Hematopoietic multipotent progenitor cell treated with erythropoietin and hydrocortisone succinate and interleukin-3 and kit ligand, for 6 days (in vitro differentiated cells): ENCODE measurements at places on chromosomes 11 and 22.
A peak's percentile ranks its signal among the peaks of the same experiment; 100 is the strongest.

DNA sequence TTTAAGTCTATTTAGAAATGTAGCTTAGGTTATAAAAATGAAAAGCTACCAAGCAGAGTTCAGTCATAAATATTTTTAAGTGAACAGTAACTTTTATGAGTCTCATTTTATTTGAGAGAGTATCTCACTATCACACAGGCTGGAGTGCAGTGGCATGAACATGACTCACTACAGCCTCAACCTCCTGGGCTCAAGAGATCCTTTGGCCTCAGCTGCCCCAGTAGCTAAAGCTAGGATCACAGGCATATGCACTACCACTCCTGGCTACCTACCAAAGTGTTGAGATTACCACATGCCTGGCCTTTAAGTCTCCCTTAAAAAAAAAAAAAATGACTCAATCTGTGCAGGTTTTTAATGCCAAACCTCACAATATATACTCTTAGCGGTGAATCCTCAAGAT is 34.7 kb upstream of the CLNS1A start:
- no peak for DNase-seq

- no peak for DNase-seq
These were observed 26.7 kb downstream of the EIF3F start for GRCh38 chr11:8013833-8014232.

DNA sequence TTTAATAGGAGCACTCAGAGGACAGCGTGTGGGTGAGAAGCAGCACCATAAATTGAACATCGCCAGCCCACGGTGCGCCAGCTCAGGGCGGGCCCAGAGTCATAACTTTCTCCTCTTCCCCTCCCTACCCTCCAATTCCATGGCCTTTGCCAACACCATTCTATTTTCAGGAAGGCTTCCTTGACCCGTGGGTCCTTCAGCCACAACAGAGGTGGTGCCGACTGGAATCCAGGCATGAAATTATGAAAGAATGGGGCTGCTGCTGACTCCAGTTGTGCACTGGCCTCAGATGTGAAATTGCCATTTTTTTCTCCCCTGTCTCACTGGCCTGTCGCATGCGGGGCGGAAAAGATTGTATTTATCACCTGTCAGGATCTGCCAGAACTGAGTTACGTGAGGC is 345.9 kb downstream of the MIAT start:
- DNase-seq, result no peak

DNA sequence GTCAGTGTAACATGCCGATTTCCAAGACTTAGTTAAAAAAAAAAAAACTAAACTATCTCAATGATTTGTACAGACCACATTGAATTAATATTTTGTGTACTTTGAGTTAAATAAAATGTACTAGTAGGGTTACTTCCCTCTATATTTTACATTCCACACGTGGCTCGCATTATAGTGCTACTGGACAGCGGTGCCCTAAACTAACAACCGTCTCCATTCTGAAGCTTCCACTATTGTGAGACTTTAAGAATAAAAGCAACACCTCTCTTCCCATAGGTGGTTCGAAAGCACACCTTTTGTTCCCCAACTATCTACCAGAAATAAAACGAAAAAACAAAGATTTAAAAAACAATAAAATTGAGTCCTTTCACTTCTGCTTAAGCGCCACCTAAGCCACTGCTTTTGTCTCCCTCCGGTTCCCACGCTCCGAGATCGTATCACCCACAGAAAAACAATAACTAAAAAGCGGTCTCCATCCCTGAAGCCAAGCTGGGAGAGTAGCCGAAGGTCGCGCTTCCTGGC is 380 bp upstream of the TTC17 start:
- peak; percentile 55 for DNase-seq

DNA sequence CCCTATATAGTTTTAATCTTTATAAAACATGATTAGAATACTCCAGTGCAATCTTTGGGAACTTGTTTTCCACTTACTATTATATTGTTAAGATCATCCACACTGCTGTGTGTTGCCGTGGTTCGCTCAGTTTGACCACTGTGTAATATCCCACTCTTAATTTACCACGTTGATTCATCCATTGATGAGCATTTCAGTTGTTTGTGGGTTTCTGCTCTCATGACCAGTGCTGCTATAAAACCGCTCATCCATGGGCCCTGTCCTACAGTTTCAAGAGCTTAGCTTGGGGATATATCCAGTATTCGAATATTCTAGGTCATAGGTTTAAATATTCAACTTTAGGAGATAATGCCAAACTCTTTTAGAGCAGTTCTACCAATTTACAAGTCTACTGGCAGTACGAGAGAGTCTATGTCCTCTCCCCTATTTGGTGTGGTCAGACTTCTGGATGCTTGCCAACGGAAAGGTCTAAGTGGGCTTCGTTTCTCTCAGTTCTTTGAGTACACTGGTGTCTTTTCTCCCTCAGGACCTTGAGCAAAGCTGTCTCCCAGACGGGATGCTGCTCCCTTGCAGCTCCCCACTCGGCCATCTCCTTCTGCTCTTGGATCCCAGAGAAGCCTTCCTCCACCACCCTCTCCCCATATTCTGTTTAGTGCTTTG is 94.9 kb upstream of the ALX4 start:
- DNase-seq, result no peak
